ENCODE measurements at places on chromosomes 7 and 10. TPM values are rescaled to one million over a fixed set of nuclear protein-coding genes. Genes with fewer than 3 reads are reported as not detected.

GRCh38 chr7:30396389-30396788 lies 82.2 kb downstream of the NOD1 start:
- peak; percentile 24 for DNase-seq

DNA sequence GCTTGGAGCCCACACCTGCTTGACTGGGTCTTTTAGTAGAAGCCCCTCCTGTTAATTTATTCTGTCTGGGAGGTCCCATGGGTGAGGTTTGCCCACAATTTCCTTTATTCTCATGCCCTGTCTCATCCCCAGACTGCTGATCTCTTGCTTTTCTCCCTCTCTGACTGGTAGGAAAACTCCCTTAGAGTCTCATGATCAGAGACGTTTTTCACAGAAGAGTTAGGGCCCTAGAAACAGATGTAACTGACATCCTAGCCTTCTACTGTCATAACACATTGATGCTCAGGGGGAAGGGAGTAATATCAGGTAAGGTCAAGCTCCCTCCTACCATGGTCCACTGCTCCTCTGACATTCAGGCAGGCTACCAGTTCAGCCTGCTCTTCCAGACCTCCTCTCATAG lies 43.7 kb upstream of the WASL start:
- DNase-seq = no peak

- no peak for DNase-seq
Observed at GRCh38 chr7:118041251-118041878, 142.6 kb upstream of the LSM8 start.

DNA sequence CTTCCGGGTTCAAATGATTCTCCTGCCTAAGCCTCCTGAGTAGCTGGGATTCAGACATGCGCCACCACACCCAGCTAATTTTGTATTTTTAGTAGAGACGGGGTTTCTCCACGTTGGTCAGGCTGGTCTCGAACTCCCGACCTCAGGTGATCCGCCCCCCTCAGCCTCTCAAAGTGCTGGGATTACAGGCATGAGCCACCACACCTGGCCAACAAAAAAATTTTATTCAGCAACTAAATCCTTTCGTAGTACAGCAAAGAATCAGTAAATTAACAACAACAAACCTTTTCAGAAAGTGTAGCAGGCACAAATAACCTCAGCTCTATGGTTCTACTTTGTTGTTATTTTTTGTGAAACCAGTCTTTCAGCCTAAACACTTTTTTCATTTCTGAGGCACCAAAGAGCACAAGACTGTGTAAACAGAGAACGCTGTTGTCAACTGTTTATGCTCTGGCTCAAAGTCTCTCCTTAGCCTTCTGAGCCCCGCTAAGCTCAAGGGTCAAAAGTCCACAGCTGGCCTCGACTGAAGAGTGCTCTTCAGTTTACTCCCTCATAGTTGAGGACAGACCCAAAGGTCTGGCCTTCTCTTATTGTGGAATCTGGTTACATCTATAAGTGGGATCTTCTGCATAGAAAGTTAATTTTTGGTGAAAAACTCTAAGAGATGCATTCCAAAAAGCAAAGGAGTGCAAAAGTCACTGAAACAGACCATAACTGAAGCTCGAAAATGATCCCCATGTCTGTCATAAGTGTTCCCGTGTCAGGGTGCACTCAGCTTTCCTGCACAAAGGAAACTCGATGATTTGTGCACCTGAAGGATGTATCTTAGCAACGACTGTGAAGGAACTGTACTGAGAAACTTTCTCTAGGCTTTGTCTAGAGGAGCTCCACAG lies 24.6 kb upstream of the DDX50 start:
- DNase-seq = no peak

- DNase-seq = no peak
Observed at GRCh38 chr10:61835946-61836887, 65.3 kb upstream of the ARID5B start.

The TMEM26 gene
- total RNA-seq = not detected

The TFR2 gene
- total RNA-seq = 8.3 TPM
